ENCODE measurements at places on chromosomes 4 and X.

- no peak for DNase-seq
These were observed 78.4 kb downstream of the STARD8 start for GRCh38 chrX:68725756-68726365.

DNA sequence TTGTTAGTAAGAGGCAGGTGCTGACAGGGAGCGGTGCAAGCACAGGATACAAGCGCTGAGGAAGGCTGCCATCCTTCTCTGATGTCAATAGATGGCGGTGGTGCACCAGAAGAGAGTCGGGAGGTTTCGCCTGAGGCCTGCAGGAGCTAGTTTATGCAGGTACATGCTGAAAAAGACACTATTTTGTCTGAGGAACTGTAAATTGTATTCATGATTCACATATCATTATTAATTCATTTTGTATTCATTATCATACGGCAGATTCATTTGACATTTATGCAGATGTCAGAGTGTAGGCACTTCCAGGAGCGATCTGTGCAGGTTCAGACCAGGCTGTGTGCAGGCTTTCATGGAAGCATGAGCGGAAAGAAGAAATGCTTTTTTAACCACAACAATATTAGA lies 824.0 kb downstream of the STIM2 start:
- DNase-seq = no peak

DNA sequence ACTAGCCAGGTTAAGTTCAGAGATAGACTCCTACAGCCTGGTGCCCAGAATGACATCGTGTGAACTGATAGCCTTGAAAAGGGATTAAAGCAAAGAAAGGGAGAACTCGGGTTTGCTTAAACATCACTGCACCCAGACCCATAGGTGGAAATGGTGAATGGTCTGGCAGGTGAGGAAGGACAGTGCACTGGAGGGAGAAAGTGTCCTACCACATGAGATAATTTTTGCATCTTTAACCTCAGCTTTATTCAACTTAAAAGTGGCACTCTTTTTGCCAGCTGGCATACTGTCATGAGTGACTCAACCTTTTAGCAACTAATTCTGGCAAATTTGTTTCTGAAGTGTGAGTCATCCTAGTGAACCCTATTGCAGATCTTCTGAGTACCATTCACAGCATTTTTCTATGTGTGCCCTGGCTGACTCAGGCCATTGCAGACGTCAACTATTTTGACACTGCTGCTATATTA lies 53.0 kb upstream of the DAPP1 start:
- no peak for DNase-seq

DNA sequence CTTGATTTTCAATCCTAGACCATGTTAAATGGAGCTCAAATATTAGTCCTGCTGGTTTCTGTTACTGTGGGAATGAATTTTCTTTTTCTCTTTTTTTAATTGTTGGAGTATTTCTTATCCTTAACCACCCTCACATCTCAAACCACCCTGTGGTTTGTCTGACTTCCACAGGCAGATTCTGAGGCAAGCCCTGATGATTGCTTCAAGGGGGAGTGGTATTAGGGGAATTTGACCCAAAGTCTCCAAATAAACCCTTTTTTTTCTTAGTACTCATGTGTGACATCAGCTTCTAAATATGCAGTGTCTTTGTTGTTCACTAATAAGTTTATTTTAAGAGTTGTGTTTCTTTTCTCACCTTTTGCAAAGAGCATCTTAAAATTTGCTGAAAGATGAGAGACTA lies 810.3 kb downstream of the IL1RAPL1 start:
- DNase-seq = no peak

DNA sequence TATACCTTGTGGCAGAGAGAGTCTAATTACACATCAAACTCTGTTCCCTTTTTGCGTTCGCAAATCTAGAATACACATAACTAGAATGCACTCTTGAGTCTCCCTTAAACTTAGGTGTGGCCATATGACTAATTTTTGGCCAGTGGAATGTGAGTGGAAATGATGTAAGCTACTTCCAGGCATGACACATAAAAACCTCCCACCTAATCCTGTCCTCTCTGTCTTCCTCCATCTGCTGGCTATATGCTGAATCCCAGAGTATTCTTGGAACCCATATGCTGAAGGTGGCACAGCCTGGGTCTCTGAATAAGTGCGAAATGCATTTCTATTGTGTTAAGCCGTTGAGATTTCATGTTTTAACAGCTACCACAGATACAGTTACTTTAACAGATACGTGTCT lies 269.9 kb upstream of the NRK start:
- no peak for DNase-seq

GRCh38 chr4:14078326-14078725 lies 450.8 kb upstream of the BOD1L1 start:
- no peak for DNase-seq

- DNase-seq = no peak
These were observed 208.6 kb upstream of the SLC7A11 start for GRCh38 chr4:138450546-138451275.

- DNase-seq = no peak
These were observed 89.4 kb downstream of the PPP2R2C start for GRCh38 chr4:6383009-6383404.

DNA sequence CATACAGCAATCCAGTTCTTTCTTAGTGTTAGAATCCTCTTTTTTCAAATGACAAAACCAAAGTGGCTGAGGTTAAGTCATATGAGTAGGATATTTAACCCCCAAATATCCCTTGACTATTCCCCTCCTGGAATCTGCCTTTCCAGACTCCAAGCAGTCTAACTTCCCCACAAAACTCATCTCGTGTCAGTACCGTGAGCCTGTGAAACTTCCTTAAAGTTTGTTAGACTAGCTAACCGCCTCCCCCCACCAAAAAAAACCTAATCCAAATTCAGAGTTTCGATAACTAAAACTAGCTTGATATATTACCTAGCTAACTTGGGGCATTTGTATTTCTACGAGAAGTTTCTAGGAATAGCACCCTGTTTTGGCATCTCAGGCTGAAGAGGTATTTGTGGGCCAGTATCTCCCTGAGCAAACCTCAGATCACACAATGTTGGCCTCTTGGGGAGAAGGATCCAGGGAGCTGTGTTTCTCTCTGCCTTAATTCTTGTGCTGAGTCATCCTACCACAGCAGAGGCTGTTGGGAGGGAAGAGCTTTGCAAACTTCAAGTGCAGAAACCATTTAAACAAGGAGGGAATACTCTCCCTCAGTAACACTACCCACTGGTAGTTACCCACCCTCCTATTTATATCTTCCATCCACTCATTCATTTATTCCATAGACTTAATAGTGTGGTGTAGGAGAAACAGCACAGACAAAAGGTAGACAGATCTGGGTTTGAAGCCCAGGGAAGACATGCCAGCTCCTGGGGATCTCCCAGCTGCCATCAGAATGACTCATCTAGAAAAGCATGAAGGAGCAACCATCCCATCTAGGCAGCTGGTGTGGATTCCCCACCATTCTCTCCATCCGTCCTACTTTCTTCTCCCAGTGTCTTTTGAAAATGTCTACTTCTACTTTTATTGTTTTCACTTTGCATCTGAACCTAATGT lies 39.3 kb upstream of the TXK start:
- no peak for DNase-seq

DNA sequence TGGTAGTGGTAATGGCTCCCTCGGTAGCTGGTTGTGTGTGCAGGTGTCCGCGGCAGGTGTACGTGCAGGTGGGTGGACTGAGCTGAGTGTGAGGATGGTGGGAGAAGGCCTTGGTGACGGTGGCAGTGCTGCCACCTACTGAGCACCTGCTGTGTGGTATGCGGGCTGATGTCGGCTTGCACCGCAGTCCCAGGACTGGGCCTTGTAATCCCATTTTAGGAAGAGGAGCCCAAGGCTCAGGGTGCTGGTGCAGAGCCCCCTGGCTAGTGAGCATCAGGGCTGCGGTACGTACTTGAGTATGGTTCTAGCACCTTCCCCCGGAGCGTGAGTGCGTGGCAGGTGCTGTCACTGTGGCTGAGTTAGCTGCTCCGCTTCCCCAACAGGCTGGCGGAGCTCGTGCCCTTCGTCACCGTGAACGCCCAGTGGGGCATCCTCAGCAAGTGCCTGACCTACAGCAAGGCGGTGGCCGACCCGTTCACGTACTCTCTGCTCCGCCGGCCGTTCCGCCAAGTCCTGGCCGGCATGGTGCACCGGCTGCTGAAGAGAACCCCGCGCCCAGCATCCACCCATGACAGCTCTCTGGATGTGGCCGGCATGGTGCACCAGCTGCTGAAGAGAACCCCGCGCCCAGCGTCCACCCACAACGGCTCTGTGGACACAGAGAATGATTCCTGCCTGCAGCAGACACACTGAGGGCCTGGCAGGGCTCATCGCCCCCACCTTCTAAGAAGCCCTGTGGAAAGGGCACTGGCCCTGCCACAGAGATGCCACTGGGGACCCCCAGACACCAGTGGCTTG lies 5.7 kb upstream of the CPZ start:
- no peak for DNase-seq

GRCh38 chrX:39377157-39377556 lies 575.9 kb downstream of the MID1IP1 start:
- no peak for DNase-seq

- DNase-seq = no peak
These were observed 233.3 kb downstream of the USP46 start for GRCh38 chr4:52425751-52426326.

DNA sequence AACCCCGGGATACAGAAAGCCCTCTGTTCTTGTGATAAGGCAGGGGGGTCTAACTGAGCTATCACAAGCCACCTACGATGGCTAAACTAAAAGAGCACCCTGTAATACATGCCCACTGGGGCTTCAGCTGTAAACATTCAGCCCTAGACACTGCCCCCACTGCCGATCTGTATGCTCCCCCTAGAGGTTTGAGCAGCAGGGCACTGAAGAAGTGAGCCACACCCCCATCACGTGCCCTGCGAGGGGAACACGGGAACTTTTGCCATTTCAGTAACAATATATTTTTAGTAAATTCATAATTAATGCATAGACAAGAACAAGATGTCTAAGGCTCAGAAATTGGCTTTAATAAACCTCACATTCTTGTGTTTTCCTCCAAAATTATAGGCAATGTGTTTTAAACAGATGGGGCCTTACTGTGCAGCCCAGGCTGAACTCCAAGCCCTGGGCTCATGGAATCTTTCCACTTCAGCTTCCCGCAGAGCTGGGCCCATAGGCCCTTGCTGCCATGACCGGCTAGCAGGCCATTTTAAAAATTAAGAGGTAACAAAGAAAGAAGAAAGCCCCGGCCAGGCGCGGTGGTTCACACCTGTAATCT lies 235.3 kb upstream of the SFRP2 start:
- DNase-seq = no peak

DNA sequence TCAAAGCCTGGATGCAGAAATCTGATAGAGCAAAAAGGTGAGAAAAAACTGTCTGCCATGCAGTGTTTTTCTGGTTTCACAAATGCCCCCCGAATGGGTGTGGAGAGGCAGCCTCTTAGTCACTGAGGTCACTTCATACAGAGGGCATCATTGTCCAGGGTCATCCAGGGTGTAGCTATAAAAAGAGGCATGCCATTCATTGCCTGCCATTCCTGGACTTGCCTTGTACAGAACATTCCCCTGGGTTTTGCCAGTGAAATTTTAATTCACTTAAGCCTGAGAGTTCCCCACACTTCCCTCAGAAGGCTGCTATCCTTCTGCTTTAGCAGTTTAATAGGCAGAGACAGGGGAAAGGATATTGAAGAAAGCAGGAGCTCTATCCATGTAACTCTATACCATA lies 230.3 kb downstream of the UNC5C start:
- no peak for DNase-seq

DNA sequence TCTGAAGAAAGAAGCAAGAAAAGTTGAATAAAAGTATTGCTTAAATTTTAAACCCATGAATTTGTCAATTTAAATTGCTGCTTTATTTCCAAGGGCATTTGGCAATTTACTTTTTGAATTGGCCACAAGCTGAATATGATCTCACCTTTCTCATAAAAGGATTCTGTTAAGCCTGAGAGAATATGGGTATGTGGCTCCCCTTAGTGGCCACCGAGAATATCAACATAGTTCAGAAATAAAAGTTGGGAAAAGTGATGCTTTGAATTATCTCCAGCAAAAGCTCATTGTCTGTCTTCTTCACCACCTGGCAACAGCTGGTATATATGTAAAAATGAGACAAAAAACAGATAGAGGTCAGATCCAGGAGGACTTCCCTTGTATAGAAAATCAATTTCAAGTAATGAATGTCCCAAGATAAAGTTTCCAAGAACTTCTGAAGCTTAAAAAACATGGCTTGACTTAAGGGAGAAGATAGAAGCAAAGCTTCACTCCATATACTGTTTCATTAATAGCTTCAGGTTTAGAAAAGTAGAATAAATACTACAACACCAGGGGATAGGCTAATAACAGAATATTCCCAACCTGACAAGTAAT lies 290.7 kb upstream of the FAM241A start:
- DNase-seq = no peak

DNA sequence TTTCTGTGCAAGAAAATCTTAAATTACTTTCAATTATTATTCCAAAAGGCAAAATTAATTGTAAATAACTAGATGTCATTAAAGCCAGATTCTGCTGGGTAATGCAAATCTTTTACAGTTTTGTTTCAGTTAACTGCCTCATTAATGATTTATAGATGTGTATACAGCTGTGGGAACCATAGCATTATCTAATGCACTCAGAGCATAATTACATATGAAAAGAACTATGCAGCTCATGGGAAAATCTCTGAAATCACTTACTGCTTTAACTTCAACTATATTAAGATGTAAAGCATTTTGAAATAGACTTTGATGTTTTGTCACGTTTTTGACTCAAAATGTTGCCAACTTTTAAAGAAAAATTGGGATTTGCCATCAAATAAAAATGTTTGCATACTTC lies 630.3 kb upstream of the KLHL4 start:
- DNase-seq = no peak

- DNase-seq = no peak
These were observed 223.0 kb upstream of the GPC4 start for GRCh38 chrX:133638285-133638684.

GRCh38 chr4:18961266-18961665 lies 939.7 kb upstream of the LCORL start:
- DNase-seq = no peak

DNA sequence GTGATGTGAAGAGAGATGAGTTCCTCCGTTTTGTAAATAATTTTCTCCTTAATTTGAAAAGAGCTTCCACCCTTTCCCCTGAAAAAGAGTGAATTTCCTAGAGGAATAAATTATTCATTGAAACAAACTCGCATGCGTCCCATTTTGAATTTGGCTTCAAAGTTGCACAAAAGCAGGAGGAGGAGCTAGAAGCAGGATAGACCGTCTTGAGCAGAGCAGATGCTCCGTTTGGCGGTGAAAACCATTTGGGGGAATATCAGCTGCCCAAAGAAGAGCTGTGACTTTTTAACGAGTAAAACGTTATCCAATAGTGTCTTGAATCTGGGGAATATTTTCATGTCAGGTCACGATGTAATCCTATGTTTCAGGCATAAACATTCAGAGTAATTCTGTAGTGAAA lies 42.0 kb downstream of the FAM149A start:
- no peak for DNase-seq

- no peak for DNase-seq
These were observed 125.9 kb upstream of the PABPC4L start for GRCh38 chr4:134327274-134328122.

DNA sequence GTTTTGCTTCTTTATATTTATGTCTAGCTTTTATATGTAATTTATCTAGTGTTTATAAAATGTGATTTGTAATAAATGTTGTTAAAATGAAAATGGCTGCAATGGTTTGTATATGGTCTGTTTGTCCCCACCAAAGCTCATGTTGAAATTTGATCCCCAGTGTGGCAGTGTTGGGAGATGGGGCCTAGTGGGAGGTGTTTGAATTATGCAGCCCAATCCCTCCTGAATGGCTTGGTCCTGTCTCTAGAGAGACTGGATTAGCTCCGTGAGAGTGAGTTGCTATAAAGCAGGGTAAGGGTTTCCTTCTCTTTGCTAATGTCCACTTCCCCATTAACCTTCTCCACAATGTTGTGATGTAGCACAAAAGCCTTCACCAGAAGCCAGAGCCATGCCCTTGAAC lies 30.0 kb upstream of the JADE3 start:
- no peak for DNase-seq
